ENCODE measurements at places on chromosomes 2 and 18.

DNA sequence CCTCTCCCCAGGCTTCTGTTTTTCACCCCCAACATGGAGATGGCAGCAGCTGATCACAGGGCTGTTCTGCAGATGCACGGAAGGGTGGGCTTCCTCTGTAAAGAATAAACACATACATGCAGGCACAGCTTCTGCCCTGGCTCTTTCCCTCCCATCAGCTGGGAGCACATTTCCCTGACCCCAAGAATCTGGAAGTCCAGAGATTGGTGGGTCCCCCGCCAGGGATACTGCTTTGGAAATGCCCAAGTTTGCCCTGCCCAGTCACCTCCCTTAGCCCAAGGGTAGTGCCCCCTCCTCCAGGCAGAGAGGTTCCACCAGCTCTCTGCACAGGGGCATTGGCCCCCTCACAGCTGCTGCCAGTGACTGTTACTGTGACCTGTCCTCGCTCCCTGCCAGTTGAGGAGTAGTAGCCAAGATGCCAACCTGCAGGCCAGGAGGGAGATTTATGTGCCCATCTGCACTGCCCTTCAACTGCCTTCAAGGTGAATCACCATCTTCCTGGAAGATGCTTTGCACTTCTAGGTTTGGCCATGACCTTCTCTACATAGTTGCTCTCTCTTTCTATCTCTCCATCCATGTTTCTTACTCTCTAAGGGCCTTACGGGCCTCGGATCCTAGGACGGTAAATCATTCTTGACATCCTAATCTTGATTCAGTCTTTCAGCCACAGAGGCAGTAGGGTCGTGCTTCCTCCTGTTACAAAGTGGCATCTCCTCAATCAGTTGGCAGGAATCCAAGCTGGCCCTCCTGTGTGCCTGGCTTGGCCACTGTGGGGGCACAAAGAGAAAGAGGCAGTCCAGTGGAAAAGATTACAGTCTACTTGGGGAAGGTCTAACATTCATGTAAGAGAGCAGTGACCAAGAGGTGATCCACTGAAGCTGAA, 121.8 kb downstream of the CTIF start:
- DNase-seq: no peak

DNA sequence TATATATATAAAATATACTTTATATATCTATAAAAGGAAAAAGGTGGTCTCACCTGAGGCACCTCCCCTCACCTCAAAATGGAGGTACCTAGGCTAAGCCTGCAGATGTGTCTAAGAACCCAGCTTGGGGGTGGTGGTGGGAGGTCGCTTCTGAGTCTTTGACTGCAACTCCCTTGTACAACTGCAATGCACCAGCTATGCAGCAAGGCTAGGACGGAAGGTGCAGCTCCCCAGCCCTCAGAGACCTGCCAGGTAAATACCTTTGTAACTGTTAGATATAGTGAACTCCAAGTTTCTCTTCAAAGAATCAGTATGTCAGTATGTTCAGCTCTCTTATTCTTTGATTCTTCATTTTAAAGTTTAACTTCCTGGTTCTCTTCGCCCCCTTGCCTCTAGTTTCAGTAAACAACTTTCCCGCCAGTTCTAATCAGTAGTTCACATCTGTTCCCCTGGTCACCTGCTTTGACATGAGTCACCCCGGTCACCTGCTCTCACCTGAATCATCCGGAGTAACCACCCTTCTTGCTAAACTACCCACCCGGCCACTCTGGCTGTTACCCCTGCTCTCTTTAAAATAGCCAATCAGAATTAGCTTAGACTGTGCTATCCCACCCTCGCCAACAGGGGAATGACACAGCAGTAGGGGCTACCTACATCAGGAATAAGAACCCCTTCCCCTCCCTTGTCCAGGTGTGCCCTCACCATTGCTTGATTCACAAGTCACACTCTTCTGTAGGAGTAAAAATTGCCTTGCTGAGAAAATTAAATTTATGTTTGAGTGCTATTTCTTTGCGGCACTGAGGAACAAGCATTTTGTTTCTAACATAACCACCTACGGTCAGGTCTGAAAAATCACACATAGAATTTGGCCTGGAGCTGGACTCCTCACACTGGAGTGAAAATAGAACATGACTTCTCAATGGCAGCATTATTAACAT, 24.7 kb upstream of the IMPA2 start:
- no peak for DNase-seq

- DNase-seq: no peak
These were observed 325.3 kb downstream of the ZNF516 start for GRCh38 chr18:76169733-76170132.

- DNase-seq: no peak
These were observed 100.4 kb downstream of the ACOXL start for GRCh38 chr2:110832740-110833139.

DNA sequence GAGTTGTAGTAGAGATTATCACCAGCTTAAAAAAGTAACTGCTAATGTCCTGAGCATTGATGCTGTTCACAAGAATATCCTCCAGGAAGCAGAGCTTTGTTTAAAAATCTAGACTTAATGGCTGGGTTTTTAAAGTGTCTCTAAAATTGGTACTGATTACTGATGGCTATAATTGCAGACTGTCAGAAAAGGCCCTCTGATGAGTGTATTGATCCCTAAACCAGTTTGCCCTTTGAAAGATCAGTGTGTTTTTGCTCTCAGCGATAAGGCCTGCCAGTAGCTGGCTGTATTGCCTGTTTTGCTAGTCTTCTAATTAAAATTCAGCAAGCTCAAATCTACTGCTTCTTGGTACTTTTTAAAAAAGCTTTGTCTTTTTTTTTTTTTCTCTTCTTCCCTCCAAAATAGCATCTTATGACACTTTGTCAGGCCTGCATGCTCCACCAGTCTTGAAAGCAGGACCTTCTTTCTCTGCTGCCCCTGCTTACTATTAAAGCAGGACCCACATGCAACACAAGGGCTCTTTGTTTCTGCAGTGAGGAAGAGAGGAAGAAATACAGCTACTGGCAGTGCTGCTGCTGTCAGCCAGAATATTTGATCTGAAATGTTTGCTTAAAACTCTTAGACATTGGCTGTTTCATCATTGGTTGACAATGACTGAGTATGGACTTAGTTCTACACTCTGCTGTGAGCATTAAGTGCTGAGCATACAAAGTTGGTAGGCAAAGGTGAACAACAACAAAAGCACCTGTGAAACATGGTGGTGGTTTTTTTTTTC, 1.8 kb downstream of the SEC11C start:
- DNase-seq: no peak

- DNase-seq: no peak
These were observed 2176.3 kb upstream of the CELF4 start for GRCh38 chr18:39741755-39742466.

- DNase-seq: no peak
These were observed 264.1 kb downstream of the CDH20 start for GRCh38 chr18:61597316-61597715.

DNA sequence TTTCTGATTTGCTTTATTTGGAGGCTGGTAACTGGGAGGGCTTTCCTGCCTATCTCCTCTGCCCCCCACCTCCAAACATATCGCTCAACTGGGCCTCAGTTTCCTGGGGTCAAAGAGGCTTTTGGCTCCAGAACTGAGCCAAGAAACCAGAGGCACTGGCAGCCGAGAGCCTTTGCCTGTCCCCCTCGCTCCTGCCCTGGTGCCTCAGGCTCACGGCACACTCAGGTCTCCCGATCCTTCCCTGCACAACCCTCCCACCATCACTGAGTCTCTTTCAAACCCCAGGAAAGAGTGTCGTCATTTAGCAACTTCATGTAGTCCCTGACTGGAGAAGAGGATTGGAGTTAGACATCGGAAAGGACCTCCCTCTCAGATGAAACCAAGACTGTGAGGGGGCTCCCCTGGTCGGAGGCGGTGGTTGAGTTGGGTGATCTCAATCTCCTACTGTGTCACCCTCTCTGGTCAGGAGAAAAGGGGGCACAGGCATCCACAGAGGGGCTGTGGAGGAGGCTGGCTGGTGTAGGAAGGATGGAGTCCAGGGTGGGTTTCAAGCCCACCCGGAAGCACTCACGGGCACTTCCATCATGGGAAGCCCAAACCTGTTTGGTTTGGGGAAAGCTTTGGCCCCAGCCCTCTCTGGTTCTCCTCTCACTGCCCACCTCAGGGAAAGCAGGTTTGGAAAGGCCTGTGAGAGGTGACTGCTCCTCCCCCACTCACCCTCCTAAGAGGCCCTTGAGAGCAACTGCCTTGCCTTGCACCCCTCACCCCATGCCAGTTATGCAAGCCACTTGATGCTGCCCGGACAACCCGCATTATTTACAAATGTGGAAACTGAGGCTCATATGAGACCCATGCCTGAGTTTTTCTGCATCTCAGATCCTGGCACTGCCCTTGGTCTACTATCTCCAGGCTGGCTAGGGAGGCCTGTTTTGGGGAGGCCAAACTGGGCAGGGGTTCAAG, 62.3 kb downstream of the TNS1 start:
- no peak for DNase-seq

- DNase-seq: no peak
These were observed 3.6 kb downstream of the KLF11 start for GRCh38 chr2:10046931-10047330.

GRCh38 chr2:112787729-112788393, 3.6 kb upstream of the IL1A start:
- DNase-seq: no peak

- DNase-seq: peak; percentile 77
These were observed at the start of gene CLIP4 for GRCh38 chr2:29114946-29115609. TSS of gene CLIP4 (plus strand) at chr2:29115415. CDS start at chr2:29121389, 5,974 bp downstream.

GRCh38 chr18:63520053-63520685, 22.0 kb upstream of the SERPINB12 start:
- DNase-seq: no peak

- no peak for DNase-seq
These were observed 630.7 kb upstream of the HS6ST1 start for GRCh38 chr2:128949360-128949759.

DNA sequence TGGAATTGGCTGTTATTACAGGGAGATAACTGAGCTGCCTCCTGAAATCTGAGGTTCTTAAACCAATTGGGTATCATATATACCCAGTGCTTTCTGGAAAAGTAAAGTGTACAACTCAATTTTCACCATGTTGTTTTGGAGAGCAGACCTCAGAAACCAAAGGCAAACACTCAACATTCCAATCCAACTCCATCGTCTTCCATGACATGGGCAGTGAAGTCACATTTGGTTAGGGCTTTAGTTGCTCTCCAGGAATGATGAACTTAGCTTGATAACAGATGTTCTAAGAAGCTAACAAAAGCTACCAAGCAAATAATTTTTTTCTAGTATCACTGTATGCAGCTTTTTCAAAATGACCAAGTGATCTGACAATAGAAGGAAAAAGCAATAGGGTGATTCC, 107.0 kb upstream of the SLC35G4 start:
- DNase-seq: no peak

DNA sequence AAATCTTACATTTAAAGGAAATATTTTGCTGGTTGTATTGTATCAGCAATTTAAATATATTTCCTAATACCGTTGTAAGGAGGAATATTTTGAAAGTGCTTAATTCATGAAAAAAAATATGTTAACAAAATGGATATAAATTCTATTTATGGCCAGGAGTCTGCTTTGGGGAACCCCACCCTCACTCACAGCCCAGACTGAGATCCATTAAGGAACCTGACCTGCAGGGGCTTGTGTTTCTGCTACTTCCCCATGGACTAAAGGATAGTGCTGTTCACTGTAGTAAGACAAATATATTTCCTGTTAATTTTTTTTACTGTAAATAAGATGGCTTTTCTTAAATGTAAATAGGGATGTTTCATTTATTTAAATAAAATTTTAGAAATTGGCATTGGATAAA, 221.9 kb upstream of the COL3A1 start:
- no peak for DNase-seq

- no peak for DNase-seq
These were observed 393.5 kb downstream of the RAD51AP2 start for GRCh38 chr2:17124575-17125318.

DNA sequence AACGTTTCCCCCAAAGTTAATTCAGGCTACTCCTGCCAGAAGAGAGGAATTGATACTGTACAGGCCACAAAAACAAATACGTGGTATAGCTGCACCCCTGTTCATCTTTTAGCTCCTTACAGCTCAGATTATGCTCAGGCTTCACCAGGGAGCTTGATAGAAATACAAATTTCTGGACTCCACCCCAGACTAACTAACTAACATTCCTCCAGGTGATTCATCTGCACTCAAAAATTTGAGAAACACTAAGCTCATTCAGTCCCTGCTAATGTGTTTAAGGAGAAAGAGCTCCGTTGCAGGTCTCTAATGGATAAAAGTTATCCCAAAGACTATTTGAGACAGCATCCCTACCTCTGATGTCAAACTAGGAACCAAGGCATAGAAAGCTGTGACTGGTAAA, 36.8 kb upstream of the UNC80 start:
- no peak for DNase-seq

- DNase-seq: no peak
These were observed 90.5 kb downstream of the COLEC12 start for GRCh38 chr18:410047-410455.

DNA sequence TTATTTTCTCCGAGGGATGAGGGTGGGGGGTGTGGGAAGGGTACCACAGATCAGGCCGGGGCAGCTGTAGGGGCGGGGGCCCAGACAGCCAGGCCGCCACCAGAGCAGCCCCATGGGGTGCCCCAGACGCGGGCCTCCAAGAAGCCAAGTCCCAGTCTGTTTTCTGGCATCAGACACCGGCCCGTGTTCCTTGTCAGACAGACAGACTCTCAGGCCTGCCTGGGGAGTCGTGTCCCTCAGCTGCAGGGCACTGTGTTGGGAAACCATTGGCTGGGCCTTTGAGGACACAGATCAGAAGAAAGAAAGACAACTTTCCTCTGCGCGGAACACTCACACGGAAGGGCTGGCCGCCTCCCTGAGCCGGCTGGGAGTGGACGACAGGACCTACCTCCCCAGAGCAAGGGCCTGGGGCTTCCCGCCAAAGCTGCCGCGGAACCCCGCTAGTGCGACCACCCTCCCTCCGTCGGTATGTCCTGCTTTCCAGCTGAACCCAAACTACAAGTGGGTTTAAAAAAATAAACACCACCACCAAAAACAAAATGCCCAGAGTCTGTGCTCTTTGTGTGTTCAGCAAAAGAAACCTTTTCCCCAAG, 88.0 kb downstream of the SMAD7 start:
- no peak for DNase-seq

- no peak for DNase-seq
These were observed 23.5 kb downstream of the IFIH1 start for GRCh38 chr2:162295009-162295408.

- DNase-seq: no peak
These were observed 200.5 kb downstream of the GRB14 start for GRCh38 chr2:164420787-164421186.

DNA sequence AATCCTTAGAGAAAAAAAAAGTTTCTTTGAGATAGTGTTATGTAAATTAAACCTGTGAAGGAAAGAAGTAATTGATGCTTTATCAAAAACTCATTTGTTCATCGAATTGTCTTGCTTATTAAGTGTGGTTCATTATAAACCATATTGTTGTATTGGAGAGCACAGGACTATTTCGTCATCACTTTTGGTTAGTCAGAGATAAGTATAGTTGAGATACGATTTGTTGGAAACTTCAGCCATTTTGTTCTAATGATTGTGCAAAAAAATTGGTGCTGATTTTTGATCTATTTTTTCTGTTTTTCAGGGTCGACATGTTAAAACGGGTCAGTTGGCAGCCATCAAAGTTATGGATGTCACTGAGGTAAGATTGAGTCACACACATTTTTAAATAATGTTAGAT, 92.9 kb downstream of the MAP4K4 start:
- no peak for DNase-seq

- no peak for DNase-seq
These were observed 87.0 kb downstream of the EPB41L3 start for GRCh38 chr18:5456577-5457461.

Data from suprapubic skin (tissue), 4 donors.